ENCODE measurements at places on chromosomes 2 and 18.

DNA sequence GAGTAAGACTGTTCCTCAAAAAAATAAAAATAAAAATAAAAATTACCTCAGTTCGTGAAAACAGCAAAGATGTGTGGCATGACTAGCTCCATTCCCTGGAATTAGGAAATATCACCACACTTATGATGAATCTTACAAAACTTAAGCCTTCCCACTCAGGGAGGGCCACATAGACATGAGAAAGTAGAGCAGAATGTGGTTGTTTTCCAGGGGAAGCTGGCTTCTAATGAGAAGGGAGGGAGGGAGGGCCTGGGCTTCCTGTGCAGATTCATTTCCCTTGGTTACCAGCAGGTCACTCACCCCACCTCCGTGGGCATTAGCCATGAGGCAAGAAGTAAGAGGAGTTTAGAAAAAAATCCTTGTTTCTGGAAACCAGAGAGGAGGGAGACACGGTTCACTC is 95.9 kb upstream of the RMDN2 start:
- no peaks in the 10 kb centered on the region for H3K27me3 ChIP-seq
- no peaks in the 10 kb centered on the region for H3K36me3 ChIP-seq
- H3K27ac ChIP-seq: peak overlapping the region; percentile 66
- no peak overlapping the region for H3K4me3 ChIP-seq

DNA sequence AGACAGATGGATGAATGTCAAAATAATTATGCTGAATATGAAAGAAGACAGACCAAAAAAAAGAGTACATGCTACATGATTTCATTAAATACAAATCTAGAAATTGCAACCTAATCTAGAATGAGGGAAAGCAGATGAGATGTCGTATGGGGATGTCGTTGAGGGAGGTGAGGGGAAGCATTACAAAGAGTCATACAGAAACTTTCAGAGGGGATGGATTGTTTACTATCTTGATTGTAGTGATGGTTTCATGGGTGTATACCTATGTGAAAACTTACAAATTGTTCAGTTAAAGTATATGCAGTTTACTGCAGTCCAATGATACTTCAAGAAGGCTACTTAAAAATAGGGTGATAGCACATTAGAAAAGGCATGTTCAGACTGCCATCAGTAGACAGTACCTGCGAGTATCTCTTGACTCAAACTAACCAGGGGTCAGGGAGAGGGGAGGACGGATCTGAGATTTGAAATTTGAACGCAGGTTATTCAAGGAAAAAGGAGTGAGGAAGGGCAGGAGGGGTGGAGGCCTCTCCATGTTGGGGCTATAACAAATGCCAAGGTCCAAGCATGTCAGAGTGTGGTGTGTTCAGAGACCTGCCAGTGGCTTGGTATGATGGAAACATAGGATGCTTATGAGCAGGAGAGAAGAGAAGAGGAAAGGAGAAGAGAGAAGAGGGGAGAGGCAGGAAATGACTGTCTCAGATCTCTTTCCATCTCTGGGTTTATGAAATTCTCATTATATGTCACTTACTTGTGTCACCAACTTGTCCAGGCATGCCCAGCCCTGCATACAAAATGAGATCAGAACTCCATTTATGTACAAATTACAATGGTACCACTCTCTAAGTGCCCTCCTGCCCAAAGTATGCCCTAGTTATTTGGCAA is 257.3 kb upstream of the CXCR4 start:
- H3K27me3 ChIP-seq: no peaks in the 10 kb centered on the region
- H3K4me3 ChIP-seq: no peak overlapping the region
- H3K36me3 ChIP-seq: no peaks in the 10 kb centered on the region
- DNase-seq: no peak
- H3K27ac ChIP-seq: no peak overlapping the region

DNA sequence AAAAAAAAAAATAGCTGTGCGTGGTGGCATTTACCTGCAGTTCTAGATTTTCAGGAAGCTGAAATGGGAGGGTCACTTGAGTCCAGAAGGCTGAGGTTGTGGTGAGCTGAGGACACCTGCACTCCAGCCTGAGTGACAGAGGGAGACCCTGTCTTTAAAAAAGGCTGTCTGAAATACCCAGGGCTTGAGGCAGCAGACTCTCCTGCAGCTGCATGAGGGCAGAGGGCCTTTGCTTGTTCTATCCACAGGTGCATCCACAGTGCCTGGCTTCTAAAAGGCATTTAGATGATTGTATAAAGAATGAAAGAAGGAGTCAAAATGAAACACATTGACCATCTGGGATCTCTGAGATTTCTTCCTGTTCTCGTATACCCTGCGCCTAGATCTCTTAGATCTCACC is 152.9 kb downstream of the MGAT5 start:
- H3K4me1 ChIP-seq: peaks cover 58% of the 10 kb centered on the region
- peaks cover 4% of the 10 kb centered on the region for H3K36me3 ChIP-seq
- no peak for DNase-seq
- no peak overlapping the region for H3K4me3 ChIP-seq

GRCh38 chr2:25966531-25967270 is 15.6 kb downstream of the KIF3C start:
- no peaks in the 10 kb centered on the region for H3K27me3 ChIP-seq
- no peaks in the 10 kb centered on the region for H3K4me1 ChIP-seq
- DNase-seq: no peak
- H3K4me3 ChIP-seq: no peak overlapping the region
- peaks cover 2% of the 10 kb centered on the region for H3K36me3 ChIP-seq

- H3K27me3 ChIP-seq: no peaks in the 10 kb centered on the region
- H3K4me3 ChIP-seq: no peak overlapping the region
- no peak for DNase-seq
- H3K27ac ChIP-seq: no peak overlapping the region
These were observed 254.7 kb downstream of the PTPRM start for GRCh38 chr18:7821784-7822183.

GRCh38 chr2:38301340-38301968 is 75.6 kb downstream of the ATL2 start:
- H3K4me1 ChIP-seq: no peaks in the 10 kb centered on the region
- H3K36me3 ChIP-seq: peaks cover 7% of the 10 kb centered on the region
- DNase-seq: no peak
- H3K27ac ChIP-seq: no peak overlapping the region
- no peaks in the 10 kb centered on the region for H3K27me3 ChIP-seq

DNA sequence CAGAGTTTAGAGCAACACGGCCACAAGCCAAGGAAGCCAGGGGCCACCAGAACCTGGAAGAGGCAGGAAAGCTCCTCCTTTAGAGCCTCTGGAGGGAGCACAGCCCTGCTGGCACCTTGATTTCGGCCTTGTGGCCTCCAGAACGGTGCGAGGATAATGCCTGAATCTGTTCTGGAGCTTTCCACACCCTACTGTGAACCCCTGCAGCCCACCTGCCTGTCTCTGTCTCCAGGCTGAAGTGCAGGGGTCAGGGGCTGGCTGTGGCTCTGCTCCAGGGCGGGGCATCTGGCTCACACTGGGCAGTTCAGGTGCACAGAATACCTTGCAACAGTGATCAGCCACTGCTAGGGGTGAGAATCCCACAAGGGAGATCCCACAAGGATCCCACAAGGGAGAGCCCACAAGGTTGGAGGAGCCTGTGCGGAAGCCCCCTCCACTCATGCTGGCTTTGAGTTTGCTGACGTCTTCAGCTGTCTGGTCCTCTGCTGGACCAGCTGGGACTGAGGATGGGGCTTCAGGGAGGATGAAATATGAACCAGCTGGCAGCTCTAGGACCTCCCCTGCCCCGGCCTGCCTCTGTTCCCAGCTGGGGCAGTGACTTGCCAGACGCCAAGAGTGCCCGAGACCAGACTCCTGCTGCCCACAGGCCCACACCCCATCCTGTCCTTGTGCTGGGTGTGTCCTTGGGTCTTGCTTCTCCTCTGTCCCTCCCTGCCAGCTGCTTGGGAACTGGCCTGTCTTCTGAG is 56.4 kb upstream of the OTOS start:
- no peak overlapping the region for H3K4me3 ChIP-seq
- H3K27me3 ChIP-seq: peaks cover 11% of the 10 kb centered on the region
- no peak overlapping the region for H3K27ac ChIP-seq

GRCh38 chr2:195406886-195407603 is 250.0 kb upstream of the SLC39A10 start:
- peak; percentile 11 for DNase-seq
- H3K27me3 ChIP-seq: no peaks in the 10 kb centered on the region
- no peak overlapping the region for H3K4me3 ChIP-seq
- no peaks in the 10 kb centered on the region for H3K4me1 ChIP-seq
- no peaks in the 10 kb centered on the region for H3K36me3 ChIP-seq

- no peak overlapping the region for H3K27ac ChIP-seq
- H3K4me1 ChIP-seq: no peaks in the 10 kb centered on the region
- no peak overlapping the region for H3K4me3 ChIP-seq
- H3K36me3 ChIP-seq: no peaks in the 10 kb centered on the region
- H3K27me3 ChIP-seq: no peaks in the 10 kb centered on the region
These were observed 109.9 kb upstream of the MAP4K3 start for GRCh38 chr2:39546937-39547336.

GRCh38 chr18:12307701-12308385 is at the start of gene TUBB6:
Gene TUBB6, plus strand, starts transcription at chr18:12308241. Its CDS starts 52 bp downstream, at chr18:12308293.
- H3K27me3 ChIP-seq: no peaks in the 10 kb centered on the region
- H3K4me3 ChIP-seq: peak within 1 kb of the TSS; percentile 84
- peaks cover 7% of the 10 kb centered on the region for H3K4me1 ChIP-seq
- H3K36me3 ChIP-seq: peaks cover 7% of the 10 kb centered on the region

DNA sequence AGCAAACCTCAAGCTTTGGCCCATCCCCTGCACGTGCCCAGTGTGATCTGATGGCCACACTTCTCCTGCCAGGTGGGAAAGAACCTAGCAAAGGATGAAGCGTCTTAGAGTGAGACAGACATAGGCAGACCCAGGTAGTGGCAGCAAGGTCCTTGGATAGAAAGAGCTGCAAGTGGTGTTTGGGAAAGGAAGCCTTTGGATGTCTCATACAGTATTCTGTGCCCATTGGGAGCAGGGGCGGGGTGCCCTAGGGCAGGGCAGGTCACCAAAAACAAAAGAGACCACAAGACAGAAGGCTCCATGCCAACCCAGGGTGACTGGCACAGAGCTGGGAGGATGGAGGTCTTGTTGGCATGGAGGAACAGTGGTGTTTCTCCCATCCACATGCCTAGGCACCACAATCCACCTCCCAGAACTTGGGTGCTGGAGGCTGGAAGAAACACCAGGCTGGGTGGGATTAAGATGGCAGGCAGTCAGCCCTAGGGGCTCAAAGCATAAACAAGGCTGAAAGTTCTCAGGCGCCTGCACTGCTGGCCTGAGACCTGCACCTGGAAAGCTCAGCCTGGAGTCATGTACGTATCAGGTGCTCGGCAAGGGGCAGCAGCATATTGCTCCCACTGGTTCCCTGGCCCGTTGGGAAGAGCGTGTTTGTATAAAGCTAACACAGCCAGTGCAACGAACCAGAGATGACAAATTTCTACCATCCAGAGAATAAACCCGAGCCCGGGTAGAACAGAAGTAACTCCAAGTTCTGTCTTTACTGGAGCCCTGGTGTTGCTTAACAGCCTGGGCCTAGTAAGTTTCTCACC is 52.9 kb downstream of the CRACDL start:
- no peak overlapping the region for H3K4me3 ChIP-seq
- H3K36me3 ChIP-seq: no peaks in the 10 kb centered on the region
- DNase-seq: no peak
- H3K4me1 ChIP-seq: no peaks in the 10 kb centered on the region
- H3K27me3 ChIP-seq: no peaks in the 10 kb centered on the region

DNA sequence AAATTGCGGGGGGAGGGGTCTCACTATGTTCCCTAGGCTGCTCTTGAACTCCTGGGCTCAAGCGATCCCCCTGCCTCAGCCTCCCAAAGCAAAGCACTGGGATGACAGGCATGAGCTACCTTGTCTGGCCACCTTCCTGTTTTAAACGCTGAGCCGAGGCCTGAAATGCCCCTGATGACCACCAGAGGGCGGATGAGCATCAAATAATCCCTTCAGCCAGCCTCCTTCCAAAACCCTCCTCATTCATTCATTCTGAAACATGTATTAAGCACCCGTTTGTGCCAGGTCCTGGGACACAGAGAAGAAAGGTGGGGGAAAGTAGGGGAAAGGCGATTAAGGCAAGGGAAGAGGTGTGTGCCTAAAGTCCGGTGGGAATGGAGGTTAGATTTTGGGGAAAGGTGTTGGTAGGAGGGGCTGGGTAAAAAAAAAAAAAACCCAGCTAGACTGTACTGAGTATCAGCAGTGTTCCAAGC is 30.7 kb upstream of the PTMA start:
- no peak overlapping the region for H3K4me3 ChIP-seq
- H3K36me3 ChIP-seq: no peaks in the 10 kb centered on the region
- no peak overlapping the region for H3K27ac ChIP-seq
- peak; percentile 64 for DNase-seq
- peaks cover 13% of the 10 kb centered on the region for H3K4me1 ChIP-seq

DNA sequence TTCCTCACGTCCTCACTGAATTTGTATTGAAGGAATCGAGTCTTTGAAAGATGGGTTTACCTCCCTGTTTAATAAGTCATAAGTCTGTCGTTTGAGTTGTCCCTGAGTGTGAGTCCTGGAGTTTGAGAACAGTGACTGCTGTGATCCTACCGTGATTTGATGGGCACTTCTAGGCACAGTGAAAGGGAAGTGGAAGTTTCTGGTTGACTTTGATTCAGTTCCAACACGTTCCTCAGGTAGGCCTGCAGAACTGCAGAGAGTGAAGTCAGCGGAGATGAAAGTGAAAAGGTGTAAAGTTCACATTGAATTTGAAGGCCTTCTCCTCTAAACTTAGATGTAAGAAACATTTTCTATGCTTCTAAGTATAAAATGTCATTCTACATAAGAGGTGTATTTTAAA is 52.9 kb upstream of the ACKR3 start:
- H3K4me1 ChIP-seq: no peaks in the 10 kb centered on the region
- no peak overlapping the region for H3K27ac ChIP-seq
- H3K4me3 ChIP-seq: no peak overlapping the region
- DNase-seq: no peak
- H3K27me3 ChIP-seq: no peaks in the 10 kb centered on the region

GRCh38 chr2:156320486-156321098 is 11.9 kb downstream of the NR4A2 start:
- peak overlapping the region; percentile 43 for H3K27ac ChIP-seq
- H3K4me3 ChIP-seq: peak overlapping the region; percentile 32
- peaks cover 3% of the 10 kb centered on the region for H3K4me1 ChIP-seq
- no peaks in the 10 kb centered on the region for H3K36me3 ChIP-seq
- DNase-seq: peak; percentile 53

- H3K27me3 ChIP-seq: no peaks in the 10 kb centered on the region
- no peaks in the 10 kb centered on the region for H3K36me3 ChIP-seq
- DNase-seq: no peak
- H3K4me3 ChIP-seq: no peak overlapping the region
- no peak overlapping the region for H3K27ac ChIP-seq
- H3K4me1 ChIP-seq: no peaks in the 10 kb centered on the region
These were observed 119.2 kb downstream of the PTPRM start for GRCh38 chr18:7686278-7686677.

GRCh38 chr2:201754717-201755415 is 25.9 kb downstream of the ALS2 start:
- no peak overlapping the region for H3K4me3 ChIP-seq
- peak; percentile 17 for DNase-seq
- no peaks in the 10 kb centered on the region for H3K36me3 ChIP-seq
- H3K27ac ChIP-seq: no peak overlapping the region
- no peaks in the 10 kb centered on the region for H3K4me1 ChIP-seq
- no peaks in the 10 kb centered on the region for H3K27me3 ChIP-seq

- no peaks in the 10 kb centered on the region for H3K4me1 ChIP-seq
- no peaks in the 10 kb centered on the region for H3K36me3 ChIP-seq
- H3K27me3 ChIP-seq: no peaks in the 10 kb centered on the region
- H3K4me3 ChIP-seq: no peak overlapping the region
- H3K27ac ChIP-seq: no peak overlapping the region
These were observed 161.1 kb downstream of the EN1 start for GRCh38 chr2:118686346-118686745.
